ENCODE measurements at places on chromosomes 2 and 18.
A peak's percentile ranks its signal among the peaks of the same experiment; 100 is the strongest.

GRCh38 chr2:236969767-236970655, 115.7 kb upstream of the COPS8 start:
- DNase-seq = no peak

DNA sequence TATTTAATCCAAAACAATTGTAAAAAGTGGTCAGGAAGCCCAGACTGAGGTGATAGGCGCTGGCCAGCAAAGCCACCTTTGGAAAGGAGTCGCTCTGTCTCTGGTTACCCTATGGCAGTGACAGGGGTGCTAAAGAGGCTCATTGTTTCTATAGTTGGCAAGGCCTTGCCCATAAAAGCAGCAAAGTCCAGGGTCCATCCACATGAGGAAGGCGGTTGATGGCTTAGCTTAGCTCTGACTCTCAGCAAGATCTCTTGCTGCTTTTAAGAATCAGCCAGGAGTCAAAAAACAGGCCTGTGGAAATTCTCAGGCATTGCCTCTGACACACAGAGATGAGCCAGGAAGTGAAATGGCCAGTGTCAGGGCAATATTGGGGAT, 57.8 kb upstream of the CYP26B1 start:
- no peak for DNase-seq

- DNase-seq = no peak
These were observed 3.0 kb upstream of the INPP1 start for GRCh38 chr2:190340369-190340768.

- DNase-seq = no peak
These were observed 73.7 kb upstream of the DNAJC10 start for GRCh38 chr2:182642328-182642727.

- no peak for DNase-seq
These were observed 61.4 kb downstream of the DYM start for GRCh38 chr18:49399003-49399402.

DNA sequence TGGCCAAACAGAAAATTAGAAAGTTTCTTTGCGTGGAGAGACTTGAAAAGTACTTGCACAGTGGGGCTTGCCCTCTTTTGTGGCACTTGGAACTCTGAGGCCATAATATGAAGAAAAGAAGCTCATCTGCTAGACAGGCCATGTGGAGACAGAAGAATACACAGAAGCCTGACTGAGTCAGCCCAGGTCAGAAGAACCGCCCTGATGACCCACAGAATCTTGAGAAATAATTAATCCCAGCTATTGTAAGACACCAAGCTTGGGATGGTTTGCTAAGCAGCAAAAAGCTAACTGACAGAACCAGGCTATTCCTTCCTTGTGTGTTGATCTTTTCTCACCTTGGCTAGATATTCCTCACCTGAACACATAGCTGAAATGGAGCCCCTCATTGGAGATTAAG, 33.7 kb downstream of the G6PC2 start:
- peak; percentile 49 for DNase-seq

GRCh38 chr18:77632758-77633157, 383.1 kb downstream of the GALR1 start:
- no peak for DNase-seq

GRCh38 chr18:55585065-55585919, 2.7 kb downstream of the TCF4 start:
- no peak for DNase-seq

GRCh38 chr2:229714736-229715541, 584 bp upstream of the DNER start:
- DNase-seq = no peak

GRCh38 chr2:58194458-58194857, 46.7 kb downstream of the FANCL start:
- no peak for DNase-seq

Data from epithelial cell of proximal tubule (primary cell).